ENCODE measurements at places on chromosomes 13 and 19.
A peak's percentile ranks its signal among the peaks of the same experiment; 100 is the strongest.

- no peak for DNase-seq
These were observed 27.0 kb upstream of the OXGR1 start for GRCh38 chr13:97021241-97021640.

DNA sequence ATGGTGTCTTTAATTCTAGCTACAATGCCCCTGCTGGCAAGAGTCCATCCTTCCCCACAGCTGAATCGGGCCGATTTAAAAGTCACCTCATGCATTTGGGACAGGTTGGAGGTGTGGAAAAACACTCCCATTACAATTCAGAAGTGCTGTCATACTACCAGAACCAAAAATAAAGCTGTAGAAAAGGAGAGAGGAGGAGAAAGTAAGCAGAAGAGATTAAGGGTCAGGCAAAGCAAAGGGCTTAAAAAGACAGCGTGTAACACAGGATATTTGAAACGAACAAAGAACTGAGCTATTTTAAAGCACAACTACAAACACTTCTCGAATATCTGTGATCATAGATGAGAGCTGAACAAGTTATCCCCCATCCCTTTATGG, 90.4 kb downstream of the FGF14 start:
- no peak for DNase-seq

DNA sequence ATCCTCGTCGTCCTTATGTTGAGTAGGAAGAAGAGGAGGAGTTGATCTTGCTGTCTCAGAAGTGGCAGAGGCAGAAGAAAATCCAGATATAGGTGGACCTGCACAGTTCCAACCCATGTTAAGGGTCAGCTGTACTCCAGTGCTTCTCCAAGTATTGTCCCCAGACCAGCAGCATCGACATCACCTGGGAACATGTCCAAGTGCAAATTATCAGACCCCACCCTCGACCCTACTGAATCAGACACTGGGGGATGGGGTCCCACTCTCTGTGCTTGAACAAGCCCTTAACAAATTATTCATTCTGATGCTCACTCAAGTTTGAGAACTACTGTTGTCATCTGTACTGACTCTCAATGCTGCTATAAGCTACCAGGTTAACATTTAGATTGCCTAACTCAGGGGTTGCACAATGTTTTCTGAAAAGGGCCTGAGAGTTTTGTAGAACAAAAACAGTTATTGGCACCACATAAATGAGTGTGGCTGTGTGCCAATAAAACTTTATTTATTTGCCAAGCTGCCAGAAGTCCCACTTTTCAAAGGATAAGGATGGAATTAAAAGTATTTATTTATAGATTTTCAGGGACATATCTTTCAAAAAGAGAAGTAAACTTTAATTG, 226.7 kb upstream of the IPO5 start:
- no peak for DNase-seq

DNA sequence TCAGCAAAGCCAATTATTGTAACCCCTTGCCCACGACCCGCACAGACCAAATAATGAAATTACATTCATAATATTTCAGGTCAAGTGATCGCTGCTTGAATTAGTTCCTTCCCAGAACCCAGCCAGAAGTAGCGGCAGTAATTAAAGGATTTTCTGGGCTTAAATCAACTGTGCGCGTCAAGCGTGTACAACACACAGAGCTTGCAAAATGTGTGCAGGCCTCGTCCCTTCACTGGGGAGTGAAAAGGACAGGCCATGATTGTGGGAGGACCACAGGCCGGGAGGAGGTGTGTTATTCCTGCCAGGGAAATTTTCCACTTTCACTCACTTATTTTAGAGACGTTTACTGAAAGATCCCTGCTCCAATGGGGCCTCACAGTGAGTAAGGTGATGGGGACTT, 84.9 kb downstream of the CHST8 start:
- no peak for DNase-seq

- peak; percentile 64 for DNase-seq
These were observed 34.4 kb upstream of the MIR17HG start for GRCh38 chr13:91313103-91313502.

GRCh38 chr13:42607546-42607945, 33.6 kb downstream of the TNFSF11 start:
- DNase-seq: no peak

DNA sequence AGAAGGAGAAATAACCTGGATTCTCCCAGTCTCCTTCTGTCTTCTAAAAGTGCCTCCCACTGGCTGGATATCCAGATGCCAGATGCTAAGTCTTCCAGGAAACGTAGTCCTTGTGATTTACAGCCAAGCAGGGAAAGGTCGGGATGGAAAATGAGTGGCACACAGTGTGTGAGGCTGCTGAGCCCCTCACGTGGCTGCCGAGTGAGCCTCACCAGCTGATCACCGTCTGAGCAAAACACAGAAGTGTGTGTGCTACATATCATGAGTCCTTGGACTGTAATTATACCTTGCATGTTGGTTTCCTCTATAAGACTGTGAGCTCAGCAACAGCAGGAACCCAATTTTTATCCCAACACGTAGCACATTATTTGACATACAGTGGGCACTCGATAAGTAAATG, 15.1 kb downstream of the LHFPL6 start:
- DNase-seq: no peak

- DNase-seq: no peak
These were observed 65.4 kb upstream of the ZNF91 start for GRCh38 chr19:23460656-23461055.

DNA sequence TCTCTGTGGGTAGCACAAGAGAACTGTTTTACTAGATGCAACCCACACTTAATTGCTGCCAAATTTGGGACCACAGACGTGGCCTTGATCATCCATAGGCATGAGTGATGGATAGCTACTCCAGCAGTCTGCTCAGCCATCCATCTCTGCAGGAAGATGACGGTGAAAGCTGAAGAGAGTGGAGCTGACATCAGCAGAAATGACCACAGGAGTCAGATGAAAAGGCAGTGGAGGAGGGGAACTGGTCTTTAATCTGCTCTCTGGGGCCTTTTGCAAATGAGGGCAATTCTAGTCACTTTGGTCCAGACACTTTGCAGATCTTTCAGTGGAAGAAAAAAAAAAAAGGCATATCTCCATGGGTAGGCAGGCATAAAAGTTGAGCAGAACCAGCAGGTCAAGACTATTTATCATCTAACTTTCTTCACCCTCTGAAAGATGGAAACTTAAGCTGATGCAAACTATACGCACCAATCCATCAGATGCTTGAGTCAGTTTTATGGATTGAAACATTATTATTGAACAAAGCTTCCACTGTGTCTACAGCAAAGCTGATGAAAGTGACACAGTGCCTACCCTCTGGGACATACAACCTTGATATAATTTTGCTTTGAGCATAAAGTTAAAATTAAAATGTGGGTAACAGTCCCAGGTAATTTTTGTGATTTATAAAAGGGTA, 281.6 kb upstream of the OBI1 start:
- peak; percentile 41 for DNase-seq

- no peak for DNase-seq
These were observed 3.7 kb downstream of the CD70 start for GRCh38 chr19:6587093-6587820.

DNA sequence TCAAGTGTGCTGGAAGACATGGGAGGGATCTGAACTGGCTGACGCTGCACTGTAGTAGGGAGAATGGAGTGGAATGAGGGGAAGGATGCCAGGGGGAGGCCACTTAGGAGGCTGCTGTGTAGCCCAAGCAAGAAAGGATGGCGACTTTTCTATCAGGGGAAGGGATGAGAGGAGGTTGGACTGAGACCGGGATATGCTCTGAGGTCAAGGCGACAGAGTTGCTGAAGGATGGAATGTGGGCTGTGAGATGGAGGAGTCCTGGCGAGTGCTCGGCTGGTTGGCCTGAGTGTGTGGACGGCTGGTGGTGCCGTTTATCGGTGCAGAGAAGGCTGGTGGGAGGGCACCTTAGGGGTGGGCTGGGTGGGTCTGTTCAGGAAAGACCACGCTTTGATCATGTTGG, 45.7 kb downstream of the IRS2 start:
- no peak for DNase-seq
